ENCODE measurements at places on chromosomes 1 and 21.

DNA sequence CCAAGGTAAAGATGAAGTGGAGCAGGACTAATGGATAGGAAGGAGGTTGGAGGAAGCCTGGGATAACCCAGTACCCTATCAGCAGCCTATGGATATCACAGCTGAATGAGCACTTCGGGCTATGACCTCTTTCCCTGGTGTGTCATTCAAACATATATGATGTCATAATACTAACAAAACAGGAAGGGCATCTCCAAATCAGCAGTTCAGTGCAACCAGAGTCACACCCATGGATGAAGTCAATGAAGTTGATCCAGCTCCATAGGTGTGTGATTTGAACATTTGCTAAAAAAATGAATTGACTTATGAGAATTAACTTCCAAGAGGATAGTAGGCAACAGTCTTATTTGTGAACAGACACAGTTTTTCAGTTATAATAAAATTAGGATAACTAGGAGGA lies 1.7 kb upstream of the C1orf116 start:
- peak; percentile 72 for DNase-seq

DNA sequence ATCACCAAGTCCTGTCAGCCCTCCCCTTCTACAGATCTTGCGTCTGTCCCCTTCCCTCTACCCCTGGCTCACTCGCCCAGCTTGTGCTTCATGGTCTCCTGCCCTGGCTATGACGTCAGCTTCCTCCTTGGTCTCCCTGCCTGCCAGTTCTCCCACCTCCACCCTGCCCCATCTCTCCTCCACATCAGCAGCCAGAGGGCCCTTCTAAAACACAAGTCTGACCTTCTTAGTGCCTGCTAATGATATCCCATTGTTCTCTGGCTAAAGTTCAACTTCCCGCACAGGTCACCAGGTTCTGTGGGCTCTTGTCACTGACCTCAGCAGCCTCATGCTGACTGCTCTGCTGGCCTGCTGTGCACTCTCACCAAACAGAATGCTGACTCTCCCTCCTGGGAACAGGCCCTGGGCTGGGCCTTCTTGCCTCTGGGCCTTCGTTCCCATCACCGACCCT lies 24.7 kb upstream of the MYCL start:
- DNase-seq: peak; percentile 68

- no peak for DNase-seq
These were observed 186.6 kb upstream of the ST6GALNAC5 start for GRCh38 chr1:76680651-76681050.

DNA sequence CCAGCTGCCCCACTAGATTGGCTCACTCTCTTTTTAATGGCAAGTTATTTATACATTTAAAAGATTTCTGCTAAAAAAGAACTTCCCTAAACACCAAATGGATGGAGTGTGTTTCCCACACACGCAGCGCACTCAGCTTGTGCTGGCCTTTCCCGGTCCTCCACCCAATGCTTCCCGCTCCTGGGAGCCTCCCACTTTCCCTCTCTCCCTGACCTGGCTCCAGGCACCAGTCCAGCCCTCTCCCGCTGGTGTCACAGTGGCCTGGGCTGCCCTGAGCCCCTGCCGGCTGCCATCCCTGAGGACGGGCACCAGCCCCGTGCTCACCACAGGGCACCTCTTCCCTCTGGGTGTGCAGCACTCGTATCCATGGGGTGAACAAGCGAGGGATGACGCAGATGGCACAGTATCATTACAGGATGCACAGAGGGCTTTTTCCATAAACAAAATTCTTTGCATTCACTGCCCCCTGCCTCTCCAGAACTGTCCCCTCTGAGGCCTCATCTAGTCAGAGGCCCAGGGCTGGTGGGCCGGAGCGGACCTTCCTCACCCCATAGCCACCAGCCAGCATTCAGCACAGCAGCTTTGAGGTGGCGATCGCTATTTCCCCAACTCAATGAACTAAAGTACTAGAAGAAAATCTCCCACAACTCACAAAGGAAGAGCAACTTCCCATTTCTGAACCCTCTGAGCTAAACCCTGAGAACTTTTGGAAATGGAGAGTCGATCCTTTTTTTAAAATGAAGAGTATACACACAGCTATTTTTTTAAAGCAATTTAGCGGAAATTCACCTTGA lies 68.5 kb downstream of the SLC37A1 start:
- no peak for DNase-seq

DNA sequence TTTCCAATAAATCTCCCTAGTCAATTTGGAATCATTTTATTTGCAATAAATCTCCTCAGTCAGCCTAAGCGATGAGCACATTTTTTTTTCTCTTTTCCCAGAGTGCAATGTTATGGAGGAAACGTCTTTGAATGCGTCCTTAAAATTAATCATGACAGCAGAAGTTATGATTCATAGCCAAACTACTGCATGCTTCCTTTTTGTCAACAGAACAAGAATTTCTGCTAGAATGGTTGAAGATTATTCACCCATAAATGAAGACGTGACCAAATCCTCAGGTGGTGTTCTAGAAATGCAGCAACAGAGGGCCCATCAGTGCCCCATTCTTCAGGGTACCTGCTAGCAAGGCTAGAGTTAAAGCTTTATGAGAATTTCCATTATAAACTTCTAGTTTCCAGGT lies 407.9 kb upstream of the PKN2 start:
- peak; percentile 32 for DNase-seq

- DNase-seq: no peak
These were observed 184.8 kb upstream of the COA6 start for GRCh38 chr1:234188454-234188792.

- peak; percentile 84 for DNase-seq
These were observed 55.8 kb downstream of the SLC45A1 start for GRCh38 chr1:8373581-8374241.

- no peak for DNase-seq
These were observed 76.4 kb downstream of the PTPRU start for GRCh38 chr1:29312469-29313461.

GRCh38 chr21:36630485-36631206 lies 68.3 kb upstream of the SIM2 start:
- DNase-seq: peak; percentile 23

GRCh38 chr1:182845894-182846293 lies 6.7 kb downstream of the DHX9 start:
- no peak for DNase-seq

DNA sequence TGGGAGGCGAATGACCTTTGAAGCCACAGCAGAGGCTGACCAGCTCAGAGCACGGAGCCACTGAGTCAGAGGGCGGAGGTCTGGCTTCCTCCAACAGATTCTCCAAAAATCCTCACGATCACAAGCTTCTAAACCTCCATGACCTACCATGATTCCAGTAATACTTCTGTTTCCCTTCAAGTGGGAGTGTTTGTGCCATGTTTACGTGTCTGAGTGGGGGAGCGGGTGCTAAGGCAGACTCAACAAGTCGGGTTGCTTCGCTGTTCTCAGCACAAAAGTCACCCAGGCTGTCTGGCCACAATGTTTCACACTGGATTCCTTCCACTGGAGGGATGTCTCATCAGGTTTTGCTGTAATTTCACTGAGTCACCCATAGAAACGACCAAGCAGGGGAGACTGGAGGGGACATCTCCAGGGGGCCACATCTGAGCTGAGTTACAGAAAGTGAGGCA lies 86.2 kb downstream of the SLC66A1 start:
- DNase-seq: peak; percentile 98

- DNase-seq: no peak
These were observed 52.1 kb downstream of the DAP3 start for GRCh38 chr1:155740995-155741394.

DNA sequence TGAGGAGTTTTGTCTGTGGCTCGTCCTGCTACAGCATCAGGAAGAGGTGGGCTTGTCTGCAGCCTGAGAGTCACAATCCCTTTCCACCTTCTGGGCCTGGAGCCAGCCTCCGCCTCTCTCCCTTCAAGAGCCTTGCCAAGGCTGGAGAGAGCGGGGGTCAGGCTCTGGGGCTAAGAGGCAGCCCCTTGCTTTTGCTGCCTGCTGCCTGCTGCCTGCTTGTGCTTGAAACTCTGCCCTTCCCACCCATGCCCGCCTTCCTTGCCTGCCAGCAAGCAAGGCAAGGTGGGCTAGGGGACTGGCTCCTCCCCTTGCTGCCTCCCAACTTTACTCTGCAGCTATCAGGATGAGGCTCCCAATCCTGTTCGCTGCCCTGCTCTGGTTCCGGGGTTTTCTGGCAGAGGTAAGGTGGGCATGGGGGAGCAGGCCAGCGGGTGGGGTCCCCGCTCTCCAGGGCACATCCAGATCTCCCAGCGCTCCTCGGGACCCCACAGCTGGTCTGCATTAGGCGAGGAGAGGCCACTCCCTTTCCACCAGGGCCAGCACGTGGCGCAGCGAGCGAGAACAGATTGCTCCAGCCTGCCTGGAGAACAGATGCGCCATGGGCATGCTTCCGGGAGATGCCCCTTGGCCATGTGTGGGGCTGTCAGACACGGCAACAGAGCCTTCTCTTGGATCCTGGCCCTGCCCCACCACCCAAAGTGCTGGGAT lies 7.5 kb upstream of the PTPN7 start:
- no peak for DNase-seq

- no peak for DNase-seq
These were observed 16.3 kb downstream of the IER5 start for GRCh38 chr1:181104790-181105133.

DNA sequence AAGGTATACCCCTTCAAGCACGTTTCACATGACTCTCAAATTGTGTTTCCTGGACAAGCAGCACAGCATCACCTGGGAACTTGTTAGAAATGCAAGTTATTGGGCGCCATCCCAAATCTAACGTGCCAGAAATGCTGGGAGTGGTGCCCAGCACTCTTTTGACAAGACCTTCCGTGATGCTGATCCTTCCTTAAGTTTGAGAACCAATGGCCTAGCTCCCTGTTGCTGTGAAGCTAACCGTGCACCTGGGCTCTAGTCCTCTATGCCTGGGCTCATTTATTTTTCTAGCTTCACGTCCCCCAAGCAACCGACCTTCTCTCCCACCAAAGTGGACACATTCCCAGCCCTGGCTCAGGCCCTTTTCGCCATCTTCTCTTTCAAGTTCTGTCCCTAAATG lies 4.3 kb downstream of the BEST4 start:
- DNase-seq: no peak

DNA sequence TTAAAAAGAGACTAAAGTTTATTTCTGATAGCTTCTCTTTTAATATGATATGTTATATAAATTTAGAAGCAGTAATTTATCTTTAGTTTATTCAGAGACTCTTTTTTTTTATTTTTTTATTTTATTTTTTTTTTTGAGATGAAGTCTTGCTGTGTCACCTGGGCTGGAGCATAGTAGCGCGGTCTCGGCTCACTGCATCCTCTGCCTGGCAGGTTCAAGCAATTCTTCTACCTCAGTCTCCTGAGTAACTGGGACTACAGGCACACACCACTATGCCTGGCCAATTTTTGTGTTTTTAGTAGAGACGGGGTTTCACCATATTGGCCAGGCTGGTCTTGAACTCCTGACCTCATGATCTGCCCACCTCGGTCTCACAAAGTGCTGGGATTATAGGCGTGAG lies 89.6 kb downstream of the DISP1 start:
- no peak for DNase-seq

DNA sequence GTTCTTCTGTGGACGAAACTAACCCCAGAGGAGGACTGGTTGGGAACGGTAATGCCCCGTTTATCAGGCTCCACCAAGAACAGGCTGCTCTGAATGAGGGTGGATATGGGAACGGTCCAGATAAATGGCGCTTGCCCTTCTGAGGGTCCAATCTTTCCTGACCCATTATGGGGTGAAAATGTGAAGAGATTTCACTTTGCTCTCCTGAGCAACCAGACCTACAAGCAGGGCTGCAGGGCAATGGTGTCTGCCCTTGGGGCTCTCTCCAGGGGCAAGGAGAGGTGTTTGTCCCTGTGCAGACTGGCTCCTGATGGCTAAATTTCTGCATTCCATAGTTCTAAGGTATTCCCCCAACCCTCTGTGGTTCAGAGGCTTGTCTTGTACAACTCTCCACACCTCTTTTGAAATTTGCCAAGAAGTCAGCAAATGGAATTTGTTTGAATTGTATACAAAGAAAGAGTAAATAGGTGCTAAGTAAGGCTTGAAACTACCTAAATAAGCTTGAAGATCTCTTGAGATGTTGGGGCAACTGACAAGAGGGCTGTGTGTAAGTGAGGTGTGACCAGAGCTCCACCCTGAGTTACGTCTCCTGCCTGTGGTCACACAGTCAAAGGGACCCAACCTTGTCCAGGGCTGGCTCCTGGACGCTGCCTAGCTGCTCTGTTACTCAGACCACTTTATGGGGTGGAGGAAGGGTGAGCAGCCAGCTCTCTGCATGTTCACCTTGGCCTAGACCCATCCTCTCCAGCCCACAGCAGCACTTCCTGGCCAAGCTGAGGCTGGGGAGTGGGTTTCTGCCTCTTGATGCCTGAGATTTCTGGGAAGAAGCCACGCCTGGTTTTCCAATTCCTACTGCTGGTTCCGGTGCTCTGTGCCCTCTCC lies 24.8 kb downstream of the SLC2A1 start:
- DNase-seq: no peak

DNA sequence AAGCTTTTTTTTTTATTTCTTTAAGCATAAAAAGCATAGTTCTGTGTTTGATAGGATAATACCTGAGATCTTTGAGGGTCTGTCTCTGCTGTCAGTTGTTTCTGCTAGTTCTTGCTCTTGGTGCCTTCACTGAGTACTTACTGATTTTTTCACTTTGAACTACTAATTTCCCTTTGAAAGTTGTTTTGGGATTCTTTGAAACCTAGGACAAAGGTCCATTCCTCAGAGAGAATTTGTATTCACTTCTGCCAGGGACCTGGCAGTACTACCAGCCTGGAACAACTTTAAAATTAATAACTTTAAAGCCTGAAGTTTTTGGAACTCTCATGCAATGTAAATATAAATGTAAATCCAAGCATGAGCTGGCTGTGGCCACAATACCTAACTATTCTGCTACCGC lies 190.1 kb downstream of the TM2D1 start:
- no peak for DNase-seq

DNA sequence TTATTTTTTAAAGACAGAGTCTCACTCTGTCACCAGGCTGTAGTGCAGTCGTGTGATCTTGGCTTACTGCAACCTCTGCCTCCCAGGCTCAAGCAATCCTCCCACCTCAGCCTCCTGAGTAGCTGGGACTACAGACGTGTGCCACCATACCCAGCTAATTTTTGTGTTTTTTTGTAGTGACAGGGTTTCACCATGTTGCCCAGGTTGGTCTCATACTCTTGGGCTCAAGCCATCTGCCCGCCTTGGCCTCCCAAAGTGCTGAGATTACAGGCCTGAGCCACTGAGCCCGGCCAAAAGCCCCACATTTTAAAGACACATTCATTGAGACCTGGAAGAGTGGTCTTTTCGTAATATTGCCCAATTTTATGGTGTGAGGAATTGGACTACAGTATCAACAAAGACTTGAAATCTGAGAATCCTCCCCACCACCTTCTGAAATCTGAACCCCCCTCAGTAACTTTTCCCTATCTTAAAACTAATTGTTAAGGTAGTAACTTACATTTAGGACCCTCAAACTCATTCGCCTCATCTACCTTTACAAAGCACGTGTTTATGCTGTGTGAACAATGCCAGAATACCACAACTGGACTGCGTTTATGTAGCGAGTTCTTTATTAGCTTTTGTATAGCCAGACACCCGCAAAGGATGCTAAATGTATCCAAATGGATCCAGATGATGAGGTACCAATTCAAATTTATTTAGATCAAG lies 2.7 kb downstream of the ERRFI1 start:
- no peak for DNase-seq

DNA sequence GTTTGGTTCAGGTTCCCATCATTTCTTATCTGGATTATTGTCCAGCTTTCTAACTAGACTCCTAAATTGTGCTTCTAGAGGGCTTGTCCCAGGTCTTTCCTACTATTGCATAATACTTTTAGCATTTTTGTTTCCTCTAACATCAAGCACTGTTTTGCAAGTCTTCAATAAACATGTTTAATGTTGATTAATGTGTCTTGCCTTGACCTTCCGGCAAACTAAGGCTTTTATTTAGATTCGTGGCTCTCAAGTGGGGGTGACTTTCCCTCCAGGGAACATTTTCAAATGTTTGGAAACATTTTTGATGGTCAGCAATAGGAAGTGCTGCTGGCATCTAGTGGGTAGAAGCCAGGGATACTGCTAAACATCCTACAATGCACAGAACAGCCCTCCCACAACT lies 90.7 kb downstream of the RPE65 start:
- DNase-seq: no peak
